Fibroblast of lung (primary cell): ENCODE measurements at places on chromosomes 16 and 17. TPM values are rescaled to one million over a fixed set of nuclear protein-coding genes. Genes with fewer than 3 reads are reported as not detected.
A peak's percentile ranks its signal among the peaks of the same experiment; 100 is the strongest.

DNA sequence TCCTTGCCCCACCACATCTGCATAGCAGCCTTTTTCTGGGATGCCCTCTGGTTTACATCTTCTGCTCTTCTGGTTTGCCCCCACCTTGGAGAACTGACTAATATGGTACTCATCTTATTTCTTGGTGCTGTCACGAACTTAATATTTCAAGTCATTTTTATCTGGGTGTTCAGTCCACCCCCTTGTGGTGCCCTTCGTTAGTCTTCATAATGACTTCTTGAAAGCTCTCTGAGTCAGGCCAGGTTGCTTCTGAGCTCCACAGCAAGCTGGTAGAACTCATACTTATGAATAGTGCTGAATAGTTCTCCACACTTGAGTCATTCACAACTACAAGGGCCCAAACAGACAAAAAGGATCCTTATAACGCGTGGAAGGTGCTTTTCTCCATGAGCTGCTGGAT is 35.8 kb upstream of the TEKT3 start:
- H3K27ac ChIP-seq, result no peak overlapping the region
- H3K4me3 ChIP-seq, result no peak overlapping the region
- H3K27me3 ChIP-seq, result no peaks in the 10 kb centered on the region
- DNase-seq, result peak; percentile 51
- H3K4me1 ChIP-seq, result peaks cover 5% of the 10 kb centered on the region
- H3K36me3 ChIP-seq, result no peaks in the 10 kb centered on the region

- H3K4me3 ChIP-seq, result no peak overlapping the region
- peaks cover 16% of the 10 kb centered on the region for H3K36me3 ChIP-seq
- no peaks in the 10 kb centered on the region for H3K27me3 ChIP-seq
- no peak overlapping the region for H3K27ac ChIP-seq
Measured at GRCh38 chr16:84486551-84487235, 17.8 kb downstream of the MEAK7 start.

DNA sequence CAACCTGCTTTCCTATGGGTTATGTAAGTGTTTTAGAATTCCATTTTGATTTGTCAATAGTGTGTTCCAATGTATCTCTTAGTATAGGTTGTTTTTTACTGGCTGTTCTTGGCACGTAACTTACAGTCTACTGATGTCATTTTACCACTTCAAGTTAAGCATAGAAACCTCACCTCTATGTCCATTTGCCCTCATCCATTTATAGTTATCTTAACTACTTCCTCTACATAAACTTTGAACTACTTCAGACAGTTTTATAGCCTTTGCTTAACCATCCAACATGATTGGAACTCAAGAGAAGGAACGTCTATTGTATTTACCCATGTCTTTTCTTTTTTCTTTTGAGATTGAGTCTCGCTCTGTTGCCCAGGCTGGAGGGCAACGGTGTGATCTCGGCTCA is 64.5 kb upstream of the GNG13 start:
- no peak overlapping the region for H3K27ac ChIP-seq
- H3K27me3 ChIP-seq, result no peaks in the 10 kb centered on the region
- no peak overlapping the region for H3K4me3 ChIP-seq

GRCh38 chr17:67245694-67246402 is 852 bp upstream of the HELZ start:
- H3K27me3 ChIP-seq, result no peaks in the 10 kb centered on the region
- DNase-seq, result no peak
- H3K36me3 ChIP-seq, result no peaks in the 10 kb centered on the region
- peak overlapping the region; percentile 73 for H3K4me3 ChIP-seq
- H3K4me1 ChIP-seq, result peaks cover 6% of the 10 kb centered on the region
- H3K27ac ChIP-seq, result peak overlapping the region; percentile 39

- H3K27ac ChIP-seq, result no peak overlapping the region
- H3K4me3 ChIP-seq, result no peak overlapping the region
- H3K36me3 ChIP-seq, result no peaks in the 10 kb centered on the region
- no peaks in the 10 kb centered on the region for H3K27me3 ChIP-seq
- peak; percentile 63 for DNase-seq
Measured at GRCh38 chr17:72516772-72517399, 396.1 kb downstream of the SOX9 start.

DNA sequence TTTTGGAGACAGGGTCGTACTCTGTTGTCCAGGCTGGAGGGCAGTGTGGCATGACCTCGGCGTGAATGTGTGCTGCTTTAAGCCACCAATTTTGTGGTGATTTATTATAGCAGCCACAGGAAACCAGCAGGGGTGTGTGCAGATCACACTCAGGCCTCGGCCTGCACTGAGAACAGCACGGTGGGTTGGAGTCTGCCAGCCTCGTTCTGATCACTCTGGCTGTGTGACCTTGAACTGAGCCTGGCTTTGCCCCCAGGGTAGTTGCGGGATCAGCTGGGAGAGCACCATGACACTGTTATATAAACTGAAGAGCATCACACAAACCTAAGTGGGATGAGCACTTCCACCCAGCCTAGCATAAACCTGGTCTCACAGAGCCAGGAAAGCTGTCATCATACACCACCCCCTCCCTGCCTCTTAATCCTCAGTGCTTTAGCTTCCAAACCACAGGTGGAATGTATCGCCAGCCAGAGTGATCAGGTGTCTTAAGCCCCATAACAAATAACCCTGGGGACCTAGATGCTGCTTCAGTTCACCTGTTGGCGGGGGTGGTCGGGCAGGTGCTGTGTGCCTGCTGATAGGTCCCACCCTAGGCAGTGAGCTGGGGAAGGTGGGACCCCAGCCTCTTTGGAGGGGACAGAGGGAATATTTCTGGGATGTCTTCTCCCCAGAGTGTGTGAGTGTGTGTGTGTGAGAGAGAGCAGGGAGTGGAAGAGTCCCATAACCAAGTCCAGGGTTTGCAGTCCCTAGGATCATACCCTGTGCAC is 28.6 kb upstream of the NDRG4 start:
- no peak overlapping the region for H3K27ac ChIP-seq
- H3K27me3 ChIP-seq, result peaks cover 10% of the 10 kb centered on the region
- H3K4me3 ChIP-seq, result no peak overlapping the region
- no peaks in the 10 kb centered on the region for H3K36me3 ChIP-seq

DNA sequence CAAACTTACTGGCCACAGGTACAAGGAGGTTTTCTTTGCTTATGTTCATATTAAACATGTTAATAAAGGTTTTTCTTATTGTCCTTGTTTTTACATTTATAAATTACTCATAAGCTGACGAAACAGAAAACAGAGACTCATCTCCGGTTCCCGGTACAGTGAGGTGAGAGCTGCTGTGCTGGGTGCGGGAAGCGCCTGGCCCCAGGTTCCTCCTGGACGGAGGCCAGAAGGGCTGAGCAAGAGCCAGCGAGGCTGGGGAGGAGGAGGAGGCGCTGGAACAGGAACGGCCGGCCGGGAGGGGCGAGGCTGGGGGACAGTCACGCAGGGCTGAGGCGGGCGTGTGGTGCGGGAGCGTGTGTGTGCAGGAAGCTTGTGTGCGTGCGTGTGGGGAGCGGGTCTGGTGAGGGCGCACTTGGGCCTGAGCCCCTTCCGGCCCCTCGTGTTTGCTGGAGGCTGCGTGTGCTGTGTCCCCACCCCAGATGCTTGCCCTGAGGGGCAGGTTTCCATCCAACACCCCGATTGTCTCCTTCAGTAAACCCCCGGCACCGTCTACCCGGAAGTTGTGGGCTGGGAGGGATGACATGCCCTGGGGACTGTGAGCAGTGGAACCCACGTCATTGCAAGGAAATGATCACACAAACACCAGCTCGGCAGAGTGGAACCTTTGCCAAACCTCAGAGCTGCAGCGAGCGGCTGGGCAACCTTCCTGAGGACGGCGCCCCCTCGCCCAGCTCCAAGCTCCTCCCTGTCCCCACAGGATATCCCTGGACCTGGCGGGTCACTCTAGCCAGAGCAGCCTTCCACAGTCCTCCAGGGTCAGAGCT is 19.5 kb downstream of the CD7 start:
- peak overlapping the region; percentile 23 for H3K4me3 ChIP-seq
- no peaks in the 10 kb centered on the region for H3K36me3 ChIP-seq
- H3K27ac ChIP-seq, result peak overlapping the region; percentile 95
- no peaks in the 10 kb centered on the region for H3K27me3 ChIP-seq
- H3K4me1 ChIP-seq, result peaks cover 17% of the 10 kb centered on the region
- peak; percentile 96 for DNase-seq

DNA sequence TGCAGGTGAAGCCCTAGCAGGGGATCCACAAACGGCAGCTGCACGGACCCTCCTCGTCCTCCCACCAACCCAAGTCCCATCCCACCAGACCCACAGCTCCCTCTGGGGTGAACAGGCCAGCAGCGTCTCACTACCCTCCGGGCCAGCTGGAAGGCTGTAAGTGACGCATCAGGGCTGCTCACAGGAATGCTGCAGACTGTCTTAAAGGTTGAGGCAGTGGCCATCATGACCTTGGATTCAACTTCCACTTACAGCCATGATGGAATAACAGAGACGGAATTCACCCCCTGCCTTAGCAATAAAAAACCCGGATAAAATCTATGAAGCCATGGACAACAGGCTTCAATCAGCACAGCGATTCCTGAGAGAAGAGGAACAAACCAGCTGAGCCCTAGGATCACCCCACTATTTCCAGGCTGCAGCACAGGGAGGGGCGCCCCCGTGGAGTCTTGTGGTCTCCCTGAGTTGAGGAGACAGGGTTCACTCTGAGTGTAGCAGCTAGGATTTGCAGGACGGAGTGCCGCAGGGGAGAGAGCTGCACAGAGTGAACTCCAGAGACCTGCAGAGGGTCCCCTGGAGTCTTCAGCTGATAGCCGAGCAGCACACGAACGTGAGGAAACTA is 10.5 kb downstream of the FAM83G start:
- peak; percentile 9 for DNase-seq
- no peaks in the 10 kb centered on the region for H3K36me3 ChIP-seq
- no peak overlapping the region for H3K4me3 ChIP-seq
- H3K4me1 ChIP-seq, result peaks cover 9% of the 10 kb centered on the region
- H3K27ac ChIP-seq, result peak overlapping the region; percentile 54

DNA sequence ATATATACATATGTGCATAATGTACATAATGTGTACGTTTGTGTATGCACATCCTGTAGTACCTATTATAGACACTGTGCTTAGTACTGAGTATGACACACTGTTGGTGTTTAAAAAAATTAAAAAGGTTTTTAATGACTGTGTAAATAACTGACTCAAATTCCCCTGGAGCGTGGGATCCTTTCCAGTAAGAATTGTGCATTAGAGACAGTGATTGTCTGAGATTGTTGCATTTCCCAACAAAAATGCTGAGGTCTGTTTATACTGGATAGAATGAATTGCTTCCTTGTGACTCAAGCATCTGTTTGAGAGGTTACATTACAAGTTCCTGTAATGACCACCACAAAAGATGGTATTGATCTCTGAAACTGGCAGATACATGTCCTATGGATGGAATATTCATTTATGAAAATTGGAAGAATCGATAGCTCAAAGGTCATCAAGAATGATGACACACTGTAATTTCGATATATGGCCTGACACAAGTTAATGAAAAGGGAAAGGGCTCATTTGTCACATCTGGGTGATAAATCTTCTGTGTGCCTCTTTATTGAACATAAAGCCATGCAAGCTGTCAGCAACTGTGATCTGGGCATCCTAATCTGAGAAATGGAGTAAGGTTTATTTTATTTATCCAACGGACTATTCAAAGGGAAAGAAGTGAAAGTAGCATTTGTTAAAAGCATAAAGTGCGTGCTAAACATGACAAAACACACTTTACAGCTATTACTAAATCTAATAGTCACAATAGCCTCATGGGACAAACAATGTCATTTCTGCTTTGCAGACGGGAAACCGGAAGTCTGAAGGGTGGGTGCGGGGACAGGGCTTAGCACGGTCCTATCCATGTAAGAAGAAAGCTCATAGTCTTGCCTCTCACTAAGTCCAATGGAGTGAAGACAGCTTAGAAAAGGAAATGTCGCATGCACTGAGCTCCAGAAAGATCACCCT is 228.8 kb downstream of the CDH11 start:
- H3K4me3 ChIP-seq, result no peak overlapping the region
- H3K36me3 ChIP-seq, result no peaks in the 10 kb centered on the region
- peak; percentile 80 for DNase-seq
- no peak overlapping the region for H3K27ac ChIP-seq

The HOXB5 gene
- total RNA-seq, result 1.0 and 2.1 TPM in 2 replicates

The FKBP10 gene
- 182 and 211 TPM in 2 replicates for total RNA-seq
